ENCODE measurements at places on chromosomes 1 and 21.

DNA sequence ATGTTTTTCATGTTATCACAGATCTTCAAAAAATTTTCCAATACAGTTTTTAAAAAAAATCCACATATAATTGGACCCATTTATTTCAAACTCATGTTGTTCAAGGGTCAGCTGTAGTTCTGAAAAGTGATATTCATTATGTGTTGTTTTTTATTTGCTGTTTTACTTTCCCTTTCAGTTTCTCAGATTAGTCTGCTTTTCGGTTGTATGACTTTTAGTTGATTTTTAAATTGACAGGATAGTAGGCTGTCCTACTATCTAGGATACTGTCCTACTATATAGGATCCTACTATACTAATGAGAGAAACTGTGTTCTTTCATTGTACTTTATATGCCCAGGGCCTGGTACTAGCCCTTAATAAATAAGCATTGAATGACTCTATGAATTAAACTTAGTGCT, 33.6 kb upstream of the GPR52 start:
- no peak for DNase-seq

DNA sequence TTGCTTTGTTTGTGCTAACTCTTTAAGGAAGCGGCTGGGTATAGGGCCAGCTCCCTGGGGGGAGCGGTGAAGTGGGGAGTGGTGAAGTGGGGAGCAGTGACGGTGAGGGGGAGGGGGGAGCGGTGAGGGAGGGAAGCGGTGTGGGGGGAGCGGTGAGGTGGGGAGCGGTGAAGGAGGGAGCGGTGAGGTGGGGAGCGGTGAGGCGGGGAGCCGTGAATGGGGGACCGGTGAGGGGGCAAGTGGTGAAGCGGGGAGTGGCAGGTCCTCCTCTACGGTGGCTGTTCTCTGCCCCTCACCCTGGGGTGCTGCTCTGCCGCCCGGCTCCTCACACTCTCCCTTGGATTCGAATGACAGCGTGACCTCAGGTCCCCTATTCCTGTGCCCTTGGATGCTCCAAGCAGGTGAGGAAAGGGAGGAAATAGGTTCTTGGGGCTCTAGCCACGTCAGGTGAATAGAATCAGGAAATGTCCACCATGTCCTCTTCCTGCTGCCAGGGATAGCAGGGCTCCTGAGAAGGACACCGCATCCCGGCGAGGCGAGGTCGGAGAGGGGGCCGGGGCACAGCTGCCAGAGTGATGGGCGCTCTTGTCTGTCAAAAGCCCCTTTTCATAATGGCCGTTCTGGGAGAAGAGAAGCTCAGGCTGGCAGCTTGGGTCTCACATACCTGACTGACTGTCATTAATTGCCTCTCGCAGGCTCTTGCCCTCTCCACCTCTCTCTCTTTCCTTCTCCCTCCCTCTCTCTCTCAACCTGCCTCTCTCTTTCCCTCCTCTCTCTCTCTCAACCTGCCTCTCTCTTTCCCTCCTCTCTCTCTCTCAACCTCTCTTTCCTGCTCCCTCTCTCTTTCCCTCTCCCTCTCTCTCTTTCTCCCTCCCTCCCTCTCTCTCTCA, 134.2 kb downstream of the PGBD5 start:
- DNase-seq = no peak

DNA sequence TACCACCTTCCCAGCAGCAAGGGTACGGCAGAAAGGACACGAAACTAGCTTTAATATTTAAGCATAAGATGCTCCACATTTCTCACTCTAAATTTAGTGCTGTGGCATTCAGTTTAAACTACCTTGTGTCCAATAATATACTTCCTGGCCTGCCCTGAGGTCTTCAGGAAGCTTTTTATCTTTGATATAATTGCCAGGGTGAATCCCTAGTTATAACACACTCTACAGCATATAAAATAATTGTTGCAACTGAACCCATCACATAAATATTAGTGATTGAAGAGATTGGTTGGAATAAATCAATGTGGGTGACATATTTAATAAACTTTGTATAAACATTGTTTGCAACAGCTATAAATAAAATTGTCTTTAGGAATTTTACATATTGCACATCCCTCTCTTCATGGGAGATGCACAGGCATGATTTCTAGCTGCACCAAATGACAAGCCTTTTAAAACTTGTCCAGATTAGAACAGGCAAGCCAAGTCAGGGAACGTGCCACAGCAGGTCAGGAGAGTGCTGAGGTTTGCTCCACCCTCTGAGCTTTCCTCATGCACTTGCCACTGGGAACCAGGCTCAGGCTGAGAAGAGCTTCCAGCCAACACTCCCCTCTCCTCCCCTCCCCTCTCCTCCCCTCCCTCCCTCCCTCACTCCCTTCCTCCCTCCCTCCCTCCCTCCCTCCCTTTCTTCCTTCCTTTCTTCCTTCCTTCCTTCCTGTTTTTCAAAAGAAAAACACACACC, 623.2 kb upstream of the PKN2 start:
- no peak for DNase-seq

DNA sequence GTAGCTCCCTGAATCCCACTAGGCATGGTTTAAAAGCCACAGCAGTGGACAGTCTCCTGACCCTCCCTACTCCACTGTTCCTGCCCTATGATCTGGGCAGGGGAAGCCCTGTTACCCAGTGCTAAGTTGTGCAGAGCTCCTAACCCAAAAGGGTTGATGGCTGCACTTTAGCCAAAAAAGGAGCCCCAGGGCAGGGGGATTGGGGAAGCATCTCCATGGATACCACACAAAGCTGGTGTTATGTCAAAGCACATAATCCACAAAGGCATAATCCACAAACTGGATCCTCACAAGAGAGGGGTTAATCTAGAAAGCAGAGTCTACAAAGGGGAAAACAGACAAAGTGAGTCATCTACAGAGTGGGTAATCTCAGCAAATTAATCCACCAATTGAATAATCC, 5.7 kb downstream of the RSPO1 start:
- no peak for DNase-seq

- DNase-seq = no peak
Measured at GRCh38 chr21:43723648-43724047, 4.7 kb downstream of the PDXK start.

- no peak for DNase-seq
Measured at GRCh38 chr1:172112576-172112975, 271.3 kb downstream of the DNM3 start.

- DNase-seq = no peak
Measured at GRCh38 chr1:163768576-163768975, 446.8 kb downstream of the NUF2 start.

- DNase-seq = no peak
Measured at GRCh38 chr1:159040893-159041724, 31.4 kb downstream of the IFI16 start.

DNA sequence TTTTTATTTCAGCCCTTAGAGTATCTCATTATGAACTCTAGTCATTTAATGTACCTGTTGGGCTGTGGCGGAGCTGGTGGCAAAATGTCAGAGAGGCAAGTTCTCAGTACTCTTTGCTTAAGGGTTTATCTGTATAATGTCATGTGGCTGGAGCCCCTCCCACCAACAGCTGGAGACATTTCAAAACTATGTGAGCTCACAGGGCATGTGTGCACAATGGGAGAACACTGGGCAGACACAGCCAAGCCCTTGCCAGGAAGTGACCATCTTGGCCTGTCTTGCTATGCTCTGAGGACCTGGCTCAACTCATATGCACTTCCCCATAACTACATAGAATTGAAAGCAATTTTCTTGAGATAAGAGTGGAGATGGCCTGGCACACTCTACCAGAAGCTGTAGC, 296.4 kb downstream of the PTPRU start:
- DNase-seq = no peak

DNA sequence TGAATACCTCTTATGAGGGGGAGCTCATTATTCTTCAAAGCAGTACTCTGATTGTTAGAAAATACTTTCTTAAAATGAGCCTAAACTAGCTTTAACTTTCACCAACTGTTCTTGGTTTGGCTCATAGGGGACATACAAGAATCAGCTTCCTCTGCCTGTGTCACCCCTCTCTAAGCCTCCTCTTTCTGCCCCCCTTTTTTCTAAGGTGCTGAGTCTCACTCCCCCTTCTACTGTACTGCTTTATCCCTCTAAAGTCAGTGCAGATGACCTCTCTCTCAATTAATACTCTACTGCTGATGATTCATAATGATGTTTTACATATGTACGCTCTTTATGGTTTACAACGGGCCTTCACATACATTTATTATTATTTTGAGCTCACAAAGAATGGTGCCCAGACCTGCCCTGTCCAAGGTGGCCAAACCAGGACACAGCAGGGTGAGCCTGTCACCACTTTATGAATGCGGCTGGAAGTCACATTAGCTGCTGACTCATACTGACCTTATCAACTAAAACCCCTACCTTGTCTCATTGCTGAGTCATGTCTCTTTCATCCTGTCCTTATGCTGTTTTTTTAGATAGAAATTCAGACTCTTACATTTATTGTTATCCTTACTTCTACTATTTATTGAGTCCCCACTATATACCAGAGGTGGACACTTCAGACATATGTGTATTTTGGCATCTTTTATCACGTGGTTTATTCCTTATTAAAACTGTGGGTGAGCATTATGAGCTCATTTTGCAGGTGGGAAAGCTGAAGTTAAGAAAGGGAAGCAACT, 126.9 kb downstream of the RNF220 start:
- no peak for DNase-seq

DNA sequence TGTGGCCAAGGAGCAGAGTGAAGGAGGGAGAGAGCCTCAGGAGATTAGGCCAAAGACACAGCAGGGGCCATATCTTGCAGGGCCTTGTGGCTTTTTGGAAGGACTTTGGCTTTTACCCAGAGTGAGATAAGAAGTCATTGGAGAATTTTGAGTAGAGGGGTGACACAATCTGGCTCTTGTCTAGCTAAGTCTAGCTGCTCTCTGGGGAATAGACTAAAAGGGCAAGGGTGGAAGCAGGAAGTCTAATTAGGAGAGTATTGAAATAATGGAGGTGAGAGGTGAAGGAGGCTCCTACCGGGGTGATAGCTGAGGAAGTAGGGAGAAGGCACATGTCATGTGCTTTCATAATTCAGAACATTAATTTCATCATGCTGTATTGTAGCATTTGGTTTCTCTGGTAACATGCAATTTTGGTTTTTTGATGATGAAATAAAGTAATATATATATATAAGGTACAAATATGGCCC, 34.3 kb upstream of the KCNA3 start:
- no peak for DNase-seq

DNA sequence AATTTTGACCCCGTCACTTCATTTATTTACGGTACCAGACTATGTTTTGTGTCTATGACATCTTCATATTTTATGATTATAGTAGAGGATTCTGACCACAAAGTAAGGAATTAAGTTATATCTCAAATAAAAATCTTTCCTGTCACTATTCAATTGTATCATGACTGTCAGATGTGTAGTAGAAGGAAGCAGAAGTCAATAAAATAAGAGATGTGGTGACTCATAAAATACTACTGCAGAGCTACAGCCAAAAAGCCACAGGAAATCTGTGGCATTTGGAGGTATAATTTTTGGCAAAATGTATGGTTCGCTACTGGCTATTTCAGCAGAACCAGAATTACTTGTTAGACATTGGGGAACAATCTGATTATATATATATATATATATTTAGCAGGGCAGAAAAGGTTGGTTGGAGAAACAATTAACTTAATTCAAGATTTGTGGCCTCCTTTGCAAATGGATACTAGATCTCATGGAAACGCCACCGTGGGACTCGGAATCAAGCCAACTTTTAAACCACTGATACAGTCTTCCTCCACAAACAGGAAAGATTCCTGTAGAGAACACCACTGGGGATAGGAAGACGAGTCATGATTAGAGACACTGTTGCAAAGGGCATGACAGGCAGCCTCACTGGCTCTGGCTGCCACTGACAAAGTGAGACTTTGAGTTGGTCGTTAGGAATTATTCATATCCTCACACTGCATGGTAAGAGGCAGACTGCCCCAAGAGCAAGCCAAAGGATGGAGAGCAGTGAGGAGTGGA, 5.1 kb downstream of the FCRL2 start:
- DNase-seq = no peak

GRCh38 chr1:57378534-57378933, 45.3 kb downstream of the DAB1 start:
- DNase-seq = no peak

DNA sequence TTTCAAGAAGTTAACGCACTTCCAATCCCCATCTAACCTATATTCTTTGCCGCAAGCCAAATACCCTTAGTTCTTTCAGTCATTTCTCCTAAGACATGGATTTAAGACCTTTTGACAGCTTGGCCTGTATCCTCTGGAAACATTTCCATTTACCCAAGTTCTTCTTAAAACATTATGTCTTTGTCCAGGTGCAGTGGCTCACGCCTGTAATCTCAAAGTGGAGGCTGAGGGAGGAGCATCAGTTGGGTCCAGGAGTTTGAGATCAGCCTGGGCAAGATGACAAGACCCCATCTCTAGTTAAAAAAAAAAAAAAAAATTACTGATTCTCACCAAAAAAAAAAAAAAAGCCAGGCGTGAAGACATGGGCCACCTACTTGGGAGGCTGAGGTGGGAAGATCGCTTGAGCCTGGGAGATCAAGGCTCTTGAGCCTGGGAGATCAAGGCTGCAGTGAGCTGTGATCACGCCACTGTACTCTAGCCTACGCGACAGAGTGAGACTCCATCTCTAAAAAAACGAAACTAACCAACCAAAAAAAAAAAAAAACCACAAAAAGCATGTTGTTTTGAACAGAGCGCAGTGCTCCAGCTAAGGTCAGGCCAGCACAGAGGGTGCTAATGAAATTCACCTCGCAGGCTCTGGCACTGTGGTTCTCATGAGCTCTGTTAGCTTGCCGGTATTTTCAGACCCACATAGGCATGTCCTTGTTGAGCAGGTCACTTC, 36.0 kb downstream of the NUAK2 start:
- peak; percentile 64 for DNase-seq

DNA sequence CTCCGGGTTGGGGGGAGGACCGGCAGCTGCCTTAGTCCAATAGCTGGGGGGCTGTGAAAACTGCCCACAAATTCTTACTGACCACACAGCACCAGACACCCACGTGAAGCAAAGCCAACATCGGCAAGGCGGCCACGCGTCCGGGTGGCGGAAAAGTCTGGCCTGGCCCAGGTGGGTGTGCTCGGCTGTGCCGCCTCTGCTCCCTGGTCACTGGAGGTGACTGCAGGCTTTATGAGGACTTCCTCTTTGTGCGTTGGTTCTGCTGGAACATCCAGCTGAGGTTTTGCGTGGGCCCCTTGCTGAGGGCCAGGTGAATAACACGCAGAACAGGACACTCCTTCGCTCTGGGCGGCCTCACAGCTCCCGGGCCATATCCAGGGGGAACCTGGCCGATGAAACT, 35.4 kb downstream of the FAAP20 start:
- DNase-seq = no peak

- no peak for DNase-seq
Measured at GRCh38 chr1:168110896-168111545, 25.7 kb downstream of the GPR161 start.

Data from GM13977 (cell line).